ENCODE measurements at places on chromosomes 12 and 14.

DNA sequence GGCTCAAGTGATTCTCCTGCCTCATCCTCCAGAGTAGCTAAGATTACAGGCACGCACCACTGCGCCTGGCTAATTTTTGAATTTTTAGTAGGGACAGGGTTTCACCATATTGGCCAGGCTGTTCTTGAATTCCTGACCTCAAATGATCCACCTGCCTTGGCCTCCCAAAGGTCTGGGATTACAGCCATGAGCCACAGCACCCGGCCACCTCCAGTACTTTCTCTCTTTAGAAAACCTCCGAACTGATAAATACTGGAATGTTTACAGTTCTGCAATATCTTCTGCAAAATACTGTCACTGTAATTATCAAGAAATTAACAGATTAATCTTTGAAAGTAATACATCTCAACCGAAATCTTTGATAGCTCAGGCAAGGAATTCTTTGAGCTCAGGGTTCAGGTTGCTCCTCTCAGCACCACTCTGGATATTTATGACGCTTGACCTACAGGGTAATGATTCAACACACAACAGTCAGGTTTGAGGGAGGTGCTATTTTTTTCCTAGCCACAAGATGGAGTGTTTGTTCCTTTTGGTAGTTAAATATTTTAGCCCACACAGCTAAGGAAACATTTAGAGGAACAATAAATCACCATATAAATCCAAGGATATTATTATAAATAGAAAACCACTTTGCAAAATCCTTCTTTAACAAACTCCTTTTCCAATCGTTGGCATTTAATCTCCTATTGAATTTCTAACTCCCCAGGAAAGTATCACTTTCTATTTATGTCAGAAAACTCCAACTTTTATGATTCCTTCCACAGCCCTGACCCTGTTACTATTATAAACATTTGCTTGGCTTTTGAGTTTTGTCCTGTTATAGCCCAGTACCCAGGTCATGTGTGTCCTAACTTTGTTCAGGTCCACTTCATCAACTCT lies 48.6 kb upstream of the GTF2A1 start:
- DNase-seq, result no peak

DNA sequence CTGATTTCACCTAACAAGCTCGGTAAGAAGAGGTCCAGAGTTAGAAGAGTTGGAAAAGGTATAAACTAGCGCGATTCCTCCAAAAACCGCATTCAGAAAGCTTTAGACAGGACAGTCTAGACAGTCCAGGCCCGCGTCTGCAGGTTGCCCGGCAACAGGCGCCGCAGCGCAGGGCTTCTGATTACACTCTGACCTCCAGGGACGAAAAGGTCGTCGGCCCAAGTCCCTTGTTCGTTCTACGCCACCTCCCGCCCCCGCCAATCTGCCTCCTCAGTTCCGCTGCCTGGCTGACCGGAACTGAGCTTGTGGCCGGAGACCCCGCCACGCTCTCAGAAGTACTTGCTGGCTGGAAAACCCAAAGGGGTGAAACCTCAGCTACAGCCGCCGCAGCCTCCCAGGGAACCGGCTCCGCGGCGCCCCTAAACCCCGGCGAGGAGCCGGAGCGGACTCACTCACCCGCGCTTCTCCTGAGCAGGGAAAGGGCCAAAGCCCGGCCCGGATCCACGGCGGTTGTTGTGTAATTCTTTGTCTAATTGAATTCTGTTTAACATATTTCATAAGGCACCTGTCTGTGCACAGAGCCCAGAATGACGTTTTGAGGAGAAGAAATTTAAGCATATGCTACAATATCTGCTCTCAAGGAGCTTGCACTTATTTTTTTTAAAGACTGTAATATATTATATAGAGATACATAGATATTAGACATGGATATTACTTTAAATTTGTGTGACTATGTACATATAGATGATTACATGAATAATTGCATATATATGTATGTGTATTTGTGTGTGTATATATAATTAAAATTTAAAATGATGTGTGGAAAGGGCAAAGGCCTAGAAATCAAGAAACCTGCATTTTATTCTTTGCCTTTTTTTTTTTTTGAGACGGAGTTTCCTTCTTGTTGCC lies at the start of gene CAPS2:
Gene CAPS2, minus strand, starts transcription at position 407 of the 909 bp plus-strand sequence. CDS start 3,826 bp downstream, outside the sequence.
- peak; percentile 62 for DNase-seq

GRCh38 chr12:131378176-131378842 lies 332.6 kb upstream of the SFSWAP start:
- no peak for DNase-seq

GRCh38 chr12:110745542-110746284 lies 3.0 kb upstream of the PPP1CC start:
- DNase-seq, result no peak

- no peak for DNase-seq
Measured at GRCh38 chr12:107145397-107145796, 52.0 kb upstream of the CRY1 start.

DNA sequence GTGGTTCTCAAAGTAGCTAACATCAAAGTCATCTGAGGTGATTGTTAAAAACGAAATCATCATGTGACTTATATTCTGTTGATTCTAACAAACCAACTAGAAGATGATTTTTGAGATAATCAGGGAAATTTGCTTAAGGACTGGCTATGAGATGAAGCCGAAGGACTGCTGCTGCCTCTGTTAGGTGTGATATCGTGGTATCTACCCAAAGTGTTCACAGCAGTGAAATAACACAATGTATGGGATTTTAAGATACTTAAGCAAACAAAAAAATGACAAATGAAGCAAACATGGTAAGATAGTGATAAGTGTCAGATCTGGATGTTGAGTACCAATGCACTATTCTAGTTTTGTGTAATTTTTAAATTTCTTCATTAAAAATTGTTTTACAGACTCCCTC lies 59.1 kb downstream of the GXYLT1 start:
- DNase-seq, result no peak

- no peak for DNase-seq
Measured at GRCh38 chr12:87280356-87280755, 748.8 kb downstream of the C12orf50 start.

DNA sequence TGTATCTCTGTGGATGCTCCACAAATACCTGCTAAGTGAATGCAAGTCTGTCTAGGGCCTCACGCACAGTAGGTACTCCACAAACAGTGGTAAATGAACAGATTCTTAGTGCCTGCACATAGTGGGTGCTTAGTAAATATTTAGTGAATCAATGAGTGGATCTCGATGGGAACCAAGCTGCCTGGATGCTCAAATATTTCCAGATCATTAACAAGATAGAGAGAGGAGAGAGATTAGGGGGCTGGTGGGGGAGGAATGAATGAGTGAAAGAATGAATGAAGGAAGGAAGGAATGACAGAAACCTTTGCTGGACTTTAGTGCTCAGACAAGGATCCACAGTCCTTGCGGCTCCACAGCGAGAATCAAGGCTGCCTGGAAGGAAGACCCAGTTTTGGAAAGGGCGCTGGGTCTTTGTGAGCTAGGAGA lies 118.2 kb downstream of the SCARB1 start:
- no peak for DNase-seq

GRCh38 chr12:123037791-123038190 lies 57.3 kb downstream of the ARL6IP4 start:
- DNase-seq, result no peak

- DNase-seq, result peak; percentile 6
Measured at GRCh38 chr12:32264961-32265360, 134.4 kb upstream of the FGD4 start.

DNA sequence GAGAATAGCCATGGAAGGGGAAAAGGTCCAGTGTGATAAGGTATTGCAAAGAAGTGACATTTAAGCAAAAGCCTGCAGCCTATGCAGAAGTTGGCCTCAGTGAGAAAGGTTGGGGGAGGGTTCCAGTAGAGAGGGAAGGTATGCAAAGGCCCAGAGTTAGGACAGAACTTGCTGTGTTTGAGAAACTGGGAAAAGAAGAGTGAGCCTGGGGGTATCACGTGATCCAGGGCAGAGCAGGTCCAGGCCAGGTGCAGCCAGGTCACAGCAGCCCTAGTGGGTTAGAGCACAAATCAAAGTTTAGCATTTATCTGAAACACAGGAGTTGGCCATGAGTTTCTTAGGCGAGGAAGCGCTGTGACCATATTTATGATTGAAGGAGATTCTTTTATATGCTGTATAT lies 1.6 kb downstream of the SERPINA5 start:
- no peak for DNase-seq

GRCh38 chr14:105578070-105578469 lies 51.7 kb downstream of the TMEM121 start:
- DNase-seq, result no peak

- no peak for DNase-seq
Measured at GRCh38 chr12:121718653-121719239, 6.2 kb downstream of the TMEM120B start.

DNA sequence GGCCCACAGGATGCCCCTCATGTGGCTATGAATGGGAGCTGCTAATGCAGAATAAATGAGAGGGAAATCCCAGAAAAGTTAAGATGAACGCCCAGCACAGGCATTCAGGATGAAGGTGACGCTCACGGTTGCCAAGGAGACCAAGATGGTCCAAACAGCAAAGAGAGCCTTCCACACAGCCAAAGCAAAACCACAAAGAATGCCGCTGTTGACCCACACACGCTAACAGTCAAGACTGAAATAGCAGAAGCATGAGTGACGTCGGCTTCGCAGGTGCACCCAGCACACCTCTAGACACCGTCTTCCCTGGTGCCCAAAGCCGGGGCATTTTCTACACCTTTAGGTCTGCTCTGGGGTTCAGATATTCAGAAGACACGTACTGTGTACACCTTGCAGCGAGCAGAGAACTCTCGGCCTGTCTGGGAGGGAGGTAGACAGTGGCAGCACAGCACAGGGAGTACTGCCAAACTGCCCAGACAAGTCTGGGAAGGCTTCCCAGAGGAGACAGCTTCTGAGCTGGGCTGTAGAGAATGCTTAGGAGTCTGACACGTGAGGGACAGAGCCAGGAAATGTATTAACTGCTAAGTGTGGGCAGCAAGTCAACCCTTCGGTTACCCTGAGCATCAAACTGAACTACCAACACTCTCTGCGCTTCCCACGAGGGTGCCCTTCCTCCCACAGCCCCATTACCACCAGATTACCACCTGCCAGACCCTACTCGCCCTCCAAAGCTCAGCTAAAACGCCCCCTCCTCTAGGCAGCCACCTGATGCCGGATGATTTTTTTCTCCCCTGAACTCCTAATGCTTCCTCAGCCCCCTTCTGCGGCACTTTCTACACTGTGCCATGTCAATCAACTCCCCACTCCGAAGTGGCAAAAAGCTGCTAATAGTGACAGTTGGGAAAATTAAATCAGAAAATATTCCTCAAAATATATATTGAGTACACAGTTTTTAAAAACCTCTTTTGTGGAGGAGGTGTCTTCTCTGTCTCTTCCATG lies 50.1 kb downstream of the CCDC88C start:
- DNase-seq, result no peak

- no peak for DNase-seq
Measured at GRCh38 chr14:47772652-47773051, 97.2 kb upstream of the MDGA2 start.

DNA sequence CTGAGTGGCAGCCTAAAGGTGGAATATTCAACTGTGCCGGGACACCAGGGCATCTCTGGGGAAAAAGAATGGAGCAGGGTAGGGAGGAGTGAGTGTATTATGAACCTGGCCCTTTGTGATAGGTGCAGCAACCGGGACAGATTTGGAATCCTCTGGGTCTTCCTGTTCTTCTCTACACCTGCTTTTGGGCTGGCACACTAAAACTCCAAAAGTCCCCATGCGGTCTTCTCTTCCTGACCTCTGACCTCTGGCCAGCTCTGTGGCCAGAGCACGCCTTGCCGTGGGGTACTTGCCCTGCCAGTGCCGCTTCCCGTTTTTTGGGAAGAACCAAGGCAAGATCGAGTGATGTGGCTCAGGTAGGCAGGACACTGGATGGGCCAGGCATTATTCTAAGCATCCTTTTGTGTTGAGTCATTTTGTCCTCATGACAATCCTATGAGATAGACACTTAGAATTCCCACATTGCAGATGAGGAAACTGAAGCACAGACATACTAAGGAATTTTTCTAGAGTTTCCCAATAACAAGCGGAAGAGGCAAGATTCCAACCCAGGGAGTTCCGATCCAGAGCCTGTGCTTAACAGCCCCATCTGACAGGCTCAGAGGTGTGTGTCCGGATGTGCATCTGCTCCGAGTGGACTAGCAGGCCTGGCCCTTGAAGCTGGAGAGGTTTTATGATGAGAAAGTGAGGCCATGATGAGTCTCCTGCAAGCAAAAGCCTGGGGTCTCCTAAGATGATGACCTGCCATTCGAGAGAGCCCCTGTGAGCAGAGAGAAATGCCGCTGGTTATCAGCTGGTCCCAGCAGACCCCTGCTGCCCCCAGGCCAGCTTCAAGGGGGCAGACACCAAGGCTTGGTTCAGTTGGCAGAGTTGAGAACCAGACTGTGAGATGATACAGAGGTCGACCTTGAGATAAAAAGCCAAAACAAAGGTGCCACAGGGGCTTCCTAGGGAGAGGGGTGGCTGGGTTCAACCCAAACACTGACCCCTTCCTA lies 67.9 kb upstream of the ESRRB start:
- no peak for DNase-seq

DNA sequence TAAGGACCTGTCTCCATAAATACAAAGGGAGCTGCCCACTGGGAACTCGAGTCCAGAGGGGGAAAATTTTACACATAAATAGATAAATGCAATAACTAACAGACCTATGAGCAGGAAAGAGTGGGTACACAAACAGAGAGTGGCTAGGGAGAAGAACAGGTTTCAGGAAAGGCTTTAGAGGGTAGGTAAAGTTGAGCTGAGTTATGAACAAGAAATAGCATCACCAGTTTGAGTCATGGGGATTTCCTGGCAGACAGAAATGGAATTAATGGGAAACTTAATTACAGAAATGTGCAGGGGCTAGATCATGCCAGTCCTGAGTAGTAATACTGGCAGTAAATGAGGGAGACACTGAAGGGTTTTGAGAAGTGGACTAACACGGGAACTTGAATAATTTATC lies 58.0 kb upstream of the CCDC175 start:
- no peak for DNase-seq

- DNase-seq, result no peak
Measured at GRCh38 chr12:72236071-72236705, 36.0 kb upstream of the TRHDE start.

- DNase-seq, result no peak
Measured at GRCh38 chr12:72269491-72269890, 2.7 kb upstream of the TRHDE start.

- DNase-seq, result no peak
Measured at GRCh38 chr14:92037989-92038388, 1.9 kb downstream of the TRIP11 start.

GRCh38 chr14:83300476-83301064 lies 1766.9 kb upstream of the SEL1L start:
- DNase-seq, result no peak

DNA sequence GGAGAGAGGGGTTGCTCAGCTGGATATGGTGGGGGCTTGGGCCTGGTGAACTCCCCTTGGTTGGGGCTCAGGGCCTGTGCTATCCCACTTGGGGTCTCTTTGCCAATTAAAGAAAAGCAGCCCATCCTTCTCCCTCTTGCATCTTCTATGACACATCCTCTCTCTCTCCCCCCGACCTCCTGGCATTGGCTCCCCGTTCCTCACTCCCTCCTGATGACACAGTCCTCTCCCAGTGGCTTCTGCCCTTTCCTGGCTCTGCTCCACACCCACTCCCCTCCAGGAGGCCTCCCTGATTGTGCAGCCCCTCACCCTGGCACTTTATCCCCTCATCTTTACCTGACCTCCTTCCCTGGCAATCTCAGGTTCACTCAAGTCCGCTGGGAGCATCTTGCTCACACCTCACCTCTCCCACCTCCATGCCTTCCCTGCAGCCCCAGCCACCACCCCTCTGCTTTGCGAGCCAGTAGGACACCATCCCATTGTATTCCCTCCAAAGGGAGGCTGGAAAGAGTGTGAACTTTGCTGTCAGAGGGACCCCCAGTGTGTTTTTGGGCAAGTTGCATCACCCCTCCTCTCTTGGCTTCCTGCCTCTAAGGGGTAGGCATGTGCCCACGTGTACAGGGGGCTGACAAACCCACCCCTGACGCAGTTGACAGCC lies 10.7 kb downstream of the KRT80 start:
- DNase-seq, result no peak

GRCh38 chr14:74062809-74063150 lies 21.5 kb downstream of the ALDH6A1 start:
- no peak for DNase-seq

Measured in SHP77 treated with DMSO at 0.1 percent for 48 hours (cell line).